ENCODE measurements at places on chromosomes 13 and 19. TPM values are rescaled to one million over a fixed set of nuclear protein-coding genes. Genes with fewer than 3 reads are reported as not detected.

GRCh38 chr19:58084596-58085347, 13.3 kb downstream of the ZSCAN18 start:
- H3K4me3 ChIP-seq: no peak overlapping the region
- H3K27me3 ChIP-seq: no peaks in the 10 kb centered on the region
- DNase-seq: no peak
- H3K4me1 ChIP-seq: no peaks in the 10 kb centered on the region

DNA sequence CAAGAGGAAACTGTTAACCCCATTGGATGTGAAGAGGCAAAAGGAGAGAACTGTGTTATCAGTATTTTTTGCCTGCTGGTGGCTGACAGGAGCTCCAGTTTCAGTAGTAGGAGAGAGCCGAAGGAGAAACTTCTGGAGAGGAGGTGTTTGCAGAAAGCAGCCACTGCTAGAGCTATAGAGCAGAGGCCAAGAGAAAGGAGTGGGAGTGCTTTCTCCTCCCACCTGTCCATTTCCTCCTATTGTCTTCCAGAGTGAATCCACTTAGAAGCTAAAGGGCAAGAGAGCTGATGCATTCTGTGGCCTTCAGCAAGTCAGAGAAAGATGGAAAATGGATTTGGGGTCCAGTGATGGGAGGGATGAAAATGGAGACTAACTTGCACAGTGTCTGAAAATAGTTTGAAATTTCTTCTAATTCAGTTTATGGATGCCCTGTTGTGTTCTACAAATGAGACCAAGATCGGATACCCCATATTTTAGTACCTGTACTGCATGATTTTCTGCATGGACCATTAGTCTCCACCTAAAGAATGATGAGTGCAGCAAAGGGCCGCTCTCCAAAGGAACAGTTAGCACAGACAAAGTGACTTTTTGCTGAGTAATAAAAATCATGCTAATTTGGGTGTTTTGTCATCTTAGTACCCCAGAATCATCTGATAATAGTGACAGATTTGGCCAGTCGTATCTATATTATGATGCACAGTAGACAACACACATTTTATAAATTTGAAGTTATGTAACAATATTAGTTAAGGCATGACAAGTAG, 10.7 kb downstream of the HS6ST3 start:
- no peak overlapping the region for H3K27ac ChIP-seq
- H3K36me3 ChIP-seq: no peaks in the 10 kb centered on the region
- H3K4me3 ChIP-seq: no peak overlapping the region
- no peak for DNase-seq
- no peaks in the 10 kb centered on the region for H3K27me3 ChIP-seq

DNA sequence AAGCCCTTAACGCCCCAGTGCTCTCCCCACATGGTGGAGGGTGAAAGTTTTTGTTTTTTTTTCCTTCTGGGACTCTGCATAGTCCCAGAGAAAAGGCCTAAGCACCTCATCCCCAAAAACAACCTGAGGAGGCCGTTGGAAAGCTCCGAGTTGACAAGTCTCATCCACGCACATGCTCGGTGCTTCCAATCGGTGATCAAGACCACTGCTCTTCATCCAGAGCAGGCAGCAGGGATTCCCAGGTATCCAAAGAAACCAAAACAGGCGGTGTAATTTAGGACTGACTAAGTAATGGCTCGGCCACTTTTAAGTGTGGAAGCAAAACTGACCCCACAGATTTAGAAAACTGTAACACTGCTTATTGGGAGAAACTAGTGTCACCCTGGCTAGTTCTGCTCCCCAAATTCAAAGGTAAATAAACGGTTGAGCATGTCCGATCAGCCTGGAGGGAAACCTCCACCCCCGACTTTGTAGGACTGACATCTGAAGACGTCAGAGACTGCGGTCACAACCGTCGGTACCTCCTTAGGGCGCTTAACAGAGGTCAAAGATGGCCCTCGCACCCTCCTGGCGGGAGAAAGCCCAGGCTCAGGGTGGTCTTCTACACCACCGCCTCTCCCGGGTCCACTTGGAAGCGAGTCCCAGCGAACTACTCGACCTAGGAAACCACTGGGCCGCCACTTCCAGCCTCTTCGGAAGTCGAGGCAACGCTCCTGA, 997 bp upstream of the ZNF446 start:
- DNase-seq: no peak
- H3K27me3 ChIP-seq: no peaks in the 10 kb centered on the region
- H3K4me1 ChIP-seq: peaks cover 21% of the 10 kb centered on the region

GRCh38 chr19:31057476-31057875, 291.8 kb downstream of the TSHZ3 start:
- H3K4me3 ChIP-seq: no peak overlapping the region
- no peaks in the 10 kb centered on the region for H3K36me3 ChIP-seq
- no peaks in the 10 kb centered on the region for H3K4me1 ChIP-seq
- no peak overlapping the region for H3K27ac ChIP-seq
- no peaks in the 10 kb centered on the region for H3K27me3 ChIP-seq

The ZNF136 gene
- 27.7 TPM for total RNA-seq

Data from thoracic aorta (tissue), 2 donors.